ENCODE measurements at places on chromosomes 1 and 21.

- DNase-seq, result no peak
These were observed 85.7 kb downstream of the KCNN3 start for GRCh38 chr1:154784416-154784815.

- no peak for DNase-seq
These were observed 20.5 kb downstream of the ARMH1 start for GRCh38 chr1:44694863-44695478.

- DNase-seq, result peak; percentile 54
These were observed 81.1 kb downstream of the PGM1 start for GRCh38 chr1:63674238-63674864.

GRCh38 chr1:1721201-1721600, 3.0 kb downstream of the CDK11A start:
- no peak for DNase-seq

DNA sequence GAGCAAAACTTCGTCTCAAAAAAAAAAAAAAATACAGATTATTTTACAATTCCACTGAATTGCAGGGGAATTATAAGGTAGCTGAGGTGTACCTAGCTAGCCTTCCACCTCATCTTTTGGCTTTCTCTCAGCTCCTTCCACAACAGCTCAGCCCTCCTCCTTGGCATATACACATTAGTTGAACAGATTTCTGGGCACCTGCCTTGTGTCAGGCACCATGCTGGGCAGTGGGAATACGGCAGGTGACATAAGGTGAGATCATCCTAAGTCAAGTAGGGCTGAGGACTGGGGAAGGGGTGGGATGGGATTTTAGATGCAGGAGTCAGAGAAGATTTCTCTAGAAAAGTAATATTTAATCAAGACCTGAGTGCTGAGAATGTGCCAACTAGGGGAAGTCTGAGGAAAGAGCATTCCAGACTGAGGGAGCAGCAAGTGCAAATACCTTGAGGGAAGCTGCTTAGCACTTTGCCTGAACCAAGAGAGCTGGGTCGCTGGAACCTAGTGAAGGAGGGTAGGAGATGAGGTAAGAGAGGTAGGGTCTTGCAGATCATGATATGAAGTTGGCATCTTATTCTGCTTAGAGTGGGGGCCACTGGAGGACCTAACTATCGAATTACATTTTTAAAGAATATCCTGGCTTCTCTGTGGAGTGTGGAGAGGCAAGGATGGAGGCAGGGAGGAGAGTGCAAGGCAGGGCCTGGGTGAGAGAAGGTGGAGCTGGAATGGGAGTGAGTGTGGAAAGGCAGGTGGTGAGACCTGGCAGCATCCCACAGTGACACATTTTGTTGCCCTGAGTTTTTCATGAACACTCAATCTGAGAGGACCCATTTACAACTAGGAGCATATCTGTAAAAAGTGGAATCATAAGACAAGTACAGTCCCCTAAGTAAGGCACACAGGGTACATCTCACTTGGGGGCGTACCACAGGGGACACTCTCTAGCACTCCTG, 28.2 kb downstream of the LAMC2 start:
- no peak for DNase-seq

- DNase-seq, result peak; percentile 31
These were observed 106.5 kb downstream of the HLCS start for GRCh38 chr21:36859744-36860501.

DNA sequence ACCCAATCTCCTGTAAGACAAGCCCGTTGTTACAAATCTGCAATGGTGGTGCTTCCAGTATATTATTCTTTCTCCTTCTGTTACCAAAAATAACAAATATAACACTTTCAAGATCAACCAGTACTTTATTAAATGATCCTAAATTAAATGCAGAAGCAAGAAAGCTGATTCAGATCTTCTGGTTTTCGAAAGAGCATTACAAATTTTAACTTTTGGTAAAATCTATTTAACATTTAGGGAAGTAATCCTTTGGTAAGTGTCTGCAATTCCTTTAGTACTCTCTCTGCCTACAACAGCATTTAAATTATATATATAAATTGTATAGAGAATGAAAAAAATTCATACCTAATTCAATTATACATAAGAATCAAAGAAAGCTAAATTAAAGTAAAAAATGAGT, 198.6 kb upstream of the HMCN1 start:
- DNase-seq, result no peak

GRCh38 chr1:214491468-214492146, 59.8 kb downstream of the PTPN14 start:
- no peak for DNase-seq

- DNase-seq, result no peak
These were observed 756 bp upstream of the SLC25A44 start for GRCh38 chr1:156193208-156193487.

DNA sequence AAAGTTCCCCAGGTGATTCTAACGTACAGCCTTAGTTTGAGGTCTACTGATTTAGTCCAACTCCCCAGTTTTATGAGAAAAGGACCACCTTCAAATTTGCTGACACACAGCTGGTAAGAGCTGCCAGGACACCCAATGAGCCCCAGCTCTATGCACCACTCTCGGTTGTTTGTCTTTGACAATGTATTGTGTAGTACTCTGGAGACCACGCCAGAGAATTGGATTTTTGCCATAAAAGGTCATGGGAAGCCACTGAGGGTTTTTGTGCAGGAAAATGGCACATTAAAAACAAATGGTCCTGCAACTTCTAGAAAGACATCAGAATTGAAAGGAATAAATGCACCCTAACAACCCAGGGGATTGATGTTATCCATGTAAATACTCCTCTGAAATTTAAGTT, 7.1 kb upstream of the IER5 start:
- no peak for DNase-seq

DNA sequence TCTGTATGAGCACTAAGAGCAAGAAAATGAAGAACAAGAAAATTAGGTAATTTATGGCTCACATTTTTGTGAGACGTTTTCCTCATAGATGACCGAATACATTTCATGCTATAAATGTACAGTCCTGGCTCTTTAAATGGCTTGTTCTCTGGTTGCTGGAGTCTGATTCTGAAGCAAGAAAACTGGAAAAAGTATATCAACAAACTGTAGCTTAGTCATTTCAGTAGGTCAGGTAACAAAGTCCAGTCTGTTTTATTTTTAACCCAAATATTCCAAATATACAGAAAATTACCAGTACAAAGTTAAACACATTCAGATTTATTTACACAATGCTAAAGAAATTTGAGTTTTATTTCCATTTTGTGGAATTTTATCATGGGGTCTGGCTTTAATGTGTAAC, 2.5 kb upstream of the MYBPHL start:
- DNase-seq, result no peak

GRCh38 chr1:182386980-182387379, 4.6 kb downstream of the GLUL start:
- DNase-seq, result no peak

DNA sequence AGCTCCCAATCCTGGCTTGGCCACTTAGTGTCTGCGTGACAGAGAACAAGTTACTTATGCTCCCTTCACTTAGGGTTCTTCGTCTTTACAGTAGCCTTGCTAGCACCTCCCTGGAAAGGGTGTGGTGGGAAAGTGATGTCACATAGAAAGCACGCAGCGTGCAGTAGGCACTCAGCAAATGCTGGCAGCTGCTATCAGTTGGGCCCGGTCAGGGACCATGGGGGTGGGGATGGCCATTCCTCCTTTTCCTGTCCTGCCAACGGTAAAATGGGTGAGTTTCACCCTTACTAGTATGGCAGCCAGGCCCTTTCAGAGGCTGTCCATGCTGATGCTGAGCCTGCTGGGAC, 6.2 kb upstream of the KCNA10 start:
- no peak for DNase-seq

- no peak for DNase-seq
These were observed 120.7 kb upstream of the TMPRSS15 start for GRCh38 chr21:18524097-18524880.

DNA sequence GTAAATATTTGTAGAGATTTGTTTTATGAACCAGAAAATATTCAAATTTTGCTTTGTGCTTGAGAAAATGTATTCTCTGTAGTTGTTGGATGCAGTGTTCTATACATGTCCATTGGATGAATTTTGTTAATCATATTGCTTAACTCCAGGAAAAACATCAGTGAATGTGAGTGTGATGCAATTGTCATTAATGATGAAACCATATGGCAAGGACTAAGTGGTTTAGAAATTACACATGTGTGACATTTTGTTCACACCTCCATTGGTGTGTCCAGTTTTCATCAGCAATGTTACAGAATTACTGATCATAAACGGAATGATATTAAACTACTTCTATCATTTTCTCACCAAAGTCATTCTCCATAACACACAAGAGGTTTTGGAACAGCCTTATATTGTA, 151.8 kb upstream of the ST6GALNAC5 start:
- no peak for DNase-seq

DNA sequence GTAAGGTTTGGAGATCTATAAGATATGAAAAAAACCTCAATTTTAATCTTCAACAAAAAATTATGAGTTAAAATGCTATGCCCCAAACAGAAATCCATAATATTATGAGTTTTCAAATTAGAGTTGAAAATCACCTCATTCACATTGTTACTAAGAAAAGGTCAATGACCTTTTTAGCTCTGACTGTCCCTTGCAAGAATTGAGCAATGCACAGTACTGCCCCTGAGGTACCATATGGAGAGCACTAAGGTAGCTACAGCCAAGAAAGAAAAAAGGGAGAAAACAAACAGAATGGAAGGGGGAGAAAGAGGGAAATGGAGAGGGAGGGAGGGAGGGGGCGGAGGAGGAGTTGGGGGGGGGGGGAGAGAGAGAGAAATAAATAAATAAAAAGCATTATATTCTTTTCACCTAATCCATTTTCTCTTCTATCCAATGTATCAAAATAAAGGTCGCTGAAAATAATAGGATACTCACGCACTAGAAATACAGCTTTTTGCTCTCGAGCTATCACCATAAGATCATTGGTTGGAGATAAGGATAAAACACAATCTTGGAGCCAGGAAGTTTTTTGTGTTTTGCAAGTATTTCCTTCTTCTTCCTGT, 58.8 kb downstream of the RAB3GAP2 start:
- DNase-seq, result no peak

DNA sequence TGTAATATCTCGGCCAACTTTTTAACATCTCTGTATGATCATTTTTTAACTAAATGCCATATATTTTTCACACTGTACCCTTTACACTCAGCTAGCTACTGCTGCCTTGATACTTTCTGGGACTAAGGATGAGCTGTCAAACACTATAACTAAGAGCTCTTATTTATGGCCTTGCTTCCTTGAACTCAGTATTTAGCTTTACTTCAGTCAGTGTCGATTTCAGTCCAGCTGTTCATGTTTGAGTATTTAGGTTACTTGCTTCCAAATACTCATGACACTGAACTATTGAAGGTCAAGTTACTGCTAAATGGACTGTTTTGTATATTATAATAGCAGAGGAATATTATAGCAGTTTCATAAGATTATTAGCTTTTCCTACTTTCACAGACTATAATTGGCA, 25.9 kb upstream of the USP25 start:
- DNase-seq, result no peak

GRCh38 chr1:26098602-26099001, 13.0 kb upstream of the PDIK1L start:
- DNase-seq, result no peak

GRCh38 chr21:28159396-28159795, 833.3 kb downstream of the LTN1 start:
- DNase-seq, result no peak

DNA sequence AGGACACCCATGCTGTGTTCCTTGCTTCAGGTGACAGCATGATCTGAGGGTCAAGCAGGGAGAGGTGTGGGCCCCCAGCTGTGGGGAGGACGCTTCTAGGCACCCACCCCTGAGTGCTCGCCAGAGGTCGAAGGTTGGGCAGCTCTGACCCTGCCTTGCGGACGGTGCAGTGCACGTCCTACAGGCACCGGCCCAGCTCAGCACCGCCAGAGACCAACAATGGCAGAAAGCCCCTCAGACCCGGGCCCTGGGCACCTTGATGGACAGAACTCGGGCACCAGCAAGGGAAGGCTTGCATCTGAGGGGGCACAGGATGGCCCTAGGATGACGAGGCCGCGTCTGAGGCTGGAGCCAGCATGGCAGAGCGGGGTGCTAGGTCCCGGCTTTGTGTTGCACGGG, 24.7 kb downstream of the NADK start:
- no peak for DNase-seq

- no peak for DNase-seq
These were observed 581.4 kb downstream of the USP25 start for GRCh38 chr21:16311229-16311628.

GRCh38 chr1:36166938-36167905, 11.3 kb downstream of the MAP7D1 start:
- no peak for DNase-seq

DNA sequence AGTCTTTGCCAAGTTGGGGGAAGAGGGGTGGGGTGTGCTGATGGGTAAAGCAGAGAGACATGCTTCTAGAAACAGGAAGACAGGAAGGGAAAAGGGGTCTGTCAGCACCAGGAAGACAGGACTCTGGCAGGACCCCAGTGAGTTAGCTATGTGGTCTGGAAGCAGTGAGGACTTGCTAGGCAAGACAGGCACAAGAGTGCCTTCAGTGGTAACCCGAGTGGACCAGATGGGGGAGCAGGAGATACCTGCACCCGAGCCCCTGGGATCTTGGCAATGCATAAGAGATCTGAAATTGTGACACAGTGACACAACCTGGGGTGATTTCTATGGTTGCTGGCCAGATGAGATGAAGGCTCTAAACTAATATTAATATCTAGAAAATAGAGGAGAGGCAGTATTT, 7.0 kb downstream of the TLR5 start:
- DNase-seq, result peak; percentile 52

- DNase-seq, result no peak
These were observed 253.7 kb upstream of the FOXD3 start for GRCh38 chr1:63068626-63069025.

- no peak for DNase-seq
These were observed 119.7 kb downstream of the C1orf21 start for GRCh38 chr1:184506481-184506880.

GRCh38 chr1:15180945-15181523, 27.5 kb downstream of the TMEM51 start:
- no peak for DNase-seq

- no peak for DNase-seq
These were observed 4.3 kb downstream of the PEA15 start for GRCh38 chr1:160209321-160210046.

DNA sequence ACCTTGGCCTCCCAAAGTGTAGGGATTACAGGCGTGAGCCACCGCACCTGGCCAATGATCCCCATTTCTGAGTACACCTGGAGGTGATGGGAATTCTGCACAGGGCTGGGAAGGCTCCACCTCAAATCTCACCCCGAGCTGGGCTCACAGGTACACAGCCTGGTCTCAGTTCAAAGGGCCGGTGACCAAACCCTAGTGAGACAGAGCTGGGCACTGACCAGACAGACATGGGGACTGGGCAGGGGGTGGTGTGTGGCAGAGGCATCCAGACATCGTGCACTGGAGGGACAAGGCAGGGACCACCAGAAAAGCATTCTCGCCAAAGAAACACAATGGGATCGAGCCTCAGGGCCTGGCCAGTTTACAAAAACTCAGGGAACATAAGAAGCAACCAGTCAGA, 17.2 kb downstream of the LSS start:
- no peak for DNase-seq

DNA sequence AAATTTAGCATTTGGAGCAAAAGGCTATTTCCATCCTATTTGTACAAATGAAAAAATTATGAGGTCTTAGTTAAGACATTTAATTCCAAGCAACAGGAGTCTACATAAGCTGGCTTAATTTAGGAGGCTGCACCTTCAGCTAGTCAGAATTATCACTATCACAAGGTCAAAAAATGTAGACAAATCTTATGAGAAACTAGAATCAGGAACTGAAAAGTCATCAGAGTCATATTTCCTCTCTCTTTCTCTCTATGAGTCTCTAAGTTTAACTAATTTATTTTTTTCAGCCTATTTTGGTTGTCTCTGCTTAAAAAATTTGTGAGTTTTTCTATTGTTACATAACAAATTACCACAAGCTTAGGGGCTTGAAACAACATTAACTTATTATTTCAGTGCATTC, 807.1 kb upstream of the PRMT6 start:
- no peak for DNase-seq
